KBM-7 (cell line): ENCODE measurements at places on chromosomes 2 and 18.

DNA sequence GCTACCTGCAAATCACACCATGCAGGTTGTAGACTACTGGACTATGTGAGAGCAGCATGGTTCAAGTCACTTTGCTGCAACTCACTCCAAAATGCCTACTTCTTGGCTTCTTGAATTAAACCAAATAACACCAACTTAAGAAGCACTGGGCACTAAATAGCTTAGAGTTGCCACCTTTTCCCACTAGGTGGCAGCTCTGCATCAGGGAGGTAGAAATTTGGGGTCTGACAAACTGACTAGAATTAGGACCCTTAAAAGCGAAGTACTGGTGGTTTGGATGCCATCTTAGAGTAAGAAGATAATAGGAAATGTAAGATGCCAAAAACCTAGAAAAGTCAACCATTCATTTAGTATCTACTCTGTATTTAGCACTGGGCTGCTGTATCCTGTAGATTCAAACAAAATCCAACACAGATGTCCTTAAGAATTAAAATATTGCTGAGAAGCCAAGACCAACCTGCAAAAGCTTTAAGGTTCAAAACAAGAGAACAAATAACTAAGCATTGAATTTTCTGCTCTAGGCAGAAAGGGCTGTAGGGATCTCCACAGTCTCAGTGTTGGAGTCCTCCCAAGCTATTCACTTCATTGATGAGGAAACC, 65.5 kb downstream of the CCBE1 start:
- DNase-seq: peak; percentile 40

DNA sequence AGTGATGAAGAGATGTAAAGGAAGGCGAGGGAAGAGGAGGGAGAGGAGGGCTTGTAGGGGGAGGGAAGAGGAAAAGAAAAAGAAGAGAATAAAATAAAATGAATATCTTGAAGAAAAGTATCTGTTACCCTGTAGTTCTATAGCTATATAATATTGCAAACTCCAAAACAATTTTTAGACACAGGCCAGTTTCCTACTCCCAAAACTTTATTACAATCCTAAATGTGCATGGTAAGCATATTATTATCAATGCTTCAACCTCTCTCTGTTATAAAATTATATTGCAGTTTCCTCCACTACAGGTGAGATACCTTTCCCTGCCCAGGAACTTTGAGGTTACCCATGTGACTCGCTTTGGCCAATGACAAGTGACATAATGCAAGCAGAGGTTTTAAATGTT, 1351.6 kb upstream of the NRXN1 start:
- no peak for DNase-seq

- no peak for DNase-seq
These were observed 767.0 kb downstream of the PLCL1 start for GRCh38 chr2:198571393-198571792.

- DNase-seq: no peak
These were observed 118.8 kb upstream of the CTDP1 start for GRCh38 chr18:79560861-79561210.

GRCh38 chr2:173109253-173110188, 33.9 kb downstream of the MAP3K20 start:
- DNase-seq: no peak

DNA sequence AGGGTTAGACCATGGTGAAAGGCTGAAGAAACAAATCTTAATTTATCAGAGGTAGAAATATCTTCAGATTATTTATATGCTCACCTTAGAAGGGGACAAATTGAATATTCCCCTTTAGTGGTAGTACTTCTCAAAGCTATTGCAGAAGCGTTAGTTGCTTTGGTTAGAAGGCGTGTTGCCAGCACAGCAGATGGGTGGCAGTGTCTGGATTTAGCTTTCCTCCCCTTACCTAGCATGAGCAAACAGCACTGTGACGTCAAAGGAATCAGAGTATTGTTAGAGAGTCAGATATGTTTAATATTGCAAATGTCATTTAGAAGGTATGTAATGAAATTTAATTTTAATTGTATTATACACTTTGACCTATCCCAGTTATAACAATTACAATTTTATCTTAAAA, 27.2 kb upstream of the GALR1 start:
- no peak for DNase-seq

DNA sequence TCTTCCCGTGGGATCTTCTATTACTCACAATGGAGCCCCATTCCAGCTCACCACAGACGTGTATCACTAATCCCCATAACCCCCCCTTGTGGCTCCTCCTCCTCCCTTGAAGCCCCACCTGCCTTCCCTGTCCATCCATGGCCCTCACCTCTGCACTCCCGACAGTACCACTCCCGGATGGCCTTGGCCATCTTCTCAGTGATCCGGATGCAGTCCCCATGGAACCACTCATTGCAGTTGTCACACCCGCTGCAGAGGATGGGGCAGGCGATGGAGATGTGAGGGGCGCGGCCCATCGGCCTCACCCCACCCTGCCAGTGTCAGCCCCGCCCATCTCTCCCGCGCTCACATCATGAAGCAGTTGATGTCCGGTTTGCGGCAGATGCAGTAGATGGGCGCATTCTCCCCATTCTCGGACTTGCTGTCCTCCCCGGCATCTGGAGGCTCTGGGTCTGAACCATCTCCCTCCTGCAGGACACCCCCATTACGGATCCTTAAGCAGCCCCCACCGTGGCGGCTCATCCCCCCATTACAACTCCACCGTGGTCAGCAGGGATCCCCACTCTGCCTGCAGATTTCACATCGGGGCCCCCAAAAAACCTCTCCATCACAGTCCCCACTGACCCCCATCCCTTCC, 983 bp downstream of the CXXC1 start:
- no peak for DNase-seq

- no peak for DNase-seq
These were observed 5.1 kb downstream of the DGUOK start for GRCh38 chr2:73931531-73932500.

DNA sequence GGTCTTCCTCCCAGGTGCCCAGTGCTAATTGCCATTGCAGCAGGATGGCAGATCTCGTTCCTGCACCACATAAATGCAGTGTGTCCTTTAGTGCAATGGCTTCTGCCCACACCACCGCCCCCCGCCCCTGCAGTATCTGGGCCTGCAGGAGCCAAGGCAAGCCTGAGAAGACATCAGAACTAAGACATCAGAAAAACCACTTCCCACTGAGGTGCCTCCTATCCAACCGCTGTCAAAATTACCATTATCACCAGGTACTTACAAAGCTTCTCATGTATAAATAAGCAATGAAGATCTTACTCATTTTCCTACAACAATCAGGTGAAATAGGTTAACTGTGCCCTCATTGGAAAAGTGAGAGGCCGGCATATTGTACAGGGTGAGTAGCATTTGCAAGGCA, 228.8 kb downstream of the FBXO15 start:
- no peak for DNase-seq

DNA sequence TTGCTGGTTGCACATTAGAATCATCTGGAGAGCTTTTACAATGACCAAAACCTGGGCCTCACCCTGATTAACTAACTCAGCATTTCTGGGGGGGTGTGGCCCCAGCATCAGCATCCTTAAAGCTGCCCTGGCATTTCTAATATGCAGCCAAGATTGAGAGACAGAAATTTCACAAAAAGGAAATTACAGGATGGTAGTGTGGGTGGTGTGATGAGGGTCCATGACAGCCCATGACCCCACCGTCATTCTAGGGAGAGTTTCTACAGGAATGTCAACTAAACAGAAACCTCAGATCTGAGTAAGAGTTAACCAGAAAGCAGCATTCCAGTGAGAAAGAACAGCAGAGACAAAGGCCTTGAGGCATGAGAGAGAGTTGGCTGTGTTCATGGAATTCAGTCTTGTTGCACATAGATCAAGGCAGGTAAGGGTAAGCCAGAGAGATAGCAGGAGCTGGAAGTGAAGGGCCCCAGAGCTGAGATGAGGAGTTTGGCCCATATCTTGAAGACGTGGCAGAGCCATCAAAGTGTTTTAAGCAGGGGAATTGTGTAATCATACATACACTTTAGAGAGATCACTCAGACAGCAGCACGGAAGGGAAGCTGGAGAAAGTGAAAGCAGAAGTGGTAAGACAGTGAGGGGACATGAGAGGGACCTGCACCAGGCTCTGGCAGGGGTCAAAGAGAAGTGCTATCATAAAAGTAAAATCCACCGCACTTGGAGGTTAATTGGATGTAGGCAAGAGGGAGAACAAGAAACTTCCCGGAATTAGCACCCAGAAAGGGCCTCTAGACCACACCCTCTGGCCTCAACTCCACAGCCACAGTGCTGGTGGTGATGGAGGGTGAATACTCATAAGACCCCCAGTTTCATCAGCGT, 7.8 kb upstream of the TRABD2A start:
- DNase-seq: peak; percentile 95

DNA sequence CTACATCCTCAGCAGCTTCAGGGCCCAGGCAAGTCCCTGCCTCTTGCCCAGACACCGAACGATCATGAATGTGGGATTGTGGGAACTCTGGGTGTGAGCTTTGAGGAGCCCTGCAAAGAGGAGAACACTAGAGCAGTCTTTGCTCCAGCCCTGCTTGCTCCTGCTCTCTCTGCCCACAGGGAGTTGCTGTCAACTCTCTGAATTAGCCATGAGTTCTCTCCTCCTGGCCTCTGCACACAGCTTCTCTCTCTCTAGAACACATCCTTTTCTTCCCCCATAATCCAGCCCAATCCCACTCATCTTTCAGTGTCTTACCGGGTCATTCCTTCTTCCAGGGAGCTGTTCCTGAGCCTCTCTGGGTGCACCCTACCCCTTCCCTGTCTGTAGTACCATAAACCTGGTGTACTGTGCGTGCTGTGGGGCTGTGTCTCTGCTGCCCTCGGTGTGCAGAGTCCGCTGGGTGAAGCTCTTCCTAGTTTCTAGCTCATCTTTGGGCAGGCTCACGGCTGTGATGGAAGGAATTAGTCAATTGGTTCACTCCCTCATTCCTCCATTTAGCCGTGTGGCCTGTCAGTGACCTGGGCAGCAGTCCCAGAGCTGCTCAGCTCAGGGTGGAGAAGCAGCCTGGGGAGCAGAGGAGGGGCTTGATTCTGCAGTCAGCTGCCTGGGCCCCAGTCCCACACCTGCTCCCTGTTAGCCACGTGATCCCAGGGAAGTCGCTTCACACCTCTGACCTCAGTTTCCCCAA, 132.9 kb upstream of the HDAC4 start:
- DNase-seq: no peak

DNA sequence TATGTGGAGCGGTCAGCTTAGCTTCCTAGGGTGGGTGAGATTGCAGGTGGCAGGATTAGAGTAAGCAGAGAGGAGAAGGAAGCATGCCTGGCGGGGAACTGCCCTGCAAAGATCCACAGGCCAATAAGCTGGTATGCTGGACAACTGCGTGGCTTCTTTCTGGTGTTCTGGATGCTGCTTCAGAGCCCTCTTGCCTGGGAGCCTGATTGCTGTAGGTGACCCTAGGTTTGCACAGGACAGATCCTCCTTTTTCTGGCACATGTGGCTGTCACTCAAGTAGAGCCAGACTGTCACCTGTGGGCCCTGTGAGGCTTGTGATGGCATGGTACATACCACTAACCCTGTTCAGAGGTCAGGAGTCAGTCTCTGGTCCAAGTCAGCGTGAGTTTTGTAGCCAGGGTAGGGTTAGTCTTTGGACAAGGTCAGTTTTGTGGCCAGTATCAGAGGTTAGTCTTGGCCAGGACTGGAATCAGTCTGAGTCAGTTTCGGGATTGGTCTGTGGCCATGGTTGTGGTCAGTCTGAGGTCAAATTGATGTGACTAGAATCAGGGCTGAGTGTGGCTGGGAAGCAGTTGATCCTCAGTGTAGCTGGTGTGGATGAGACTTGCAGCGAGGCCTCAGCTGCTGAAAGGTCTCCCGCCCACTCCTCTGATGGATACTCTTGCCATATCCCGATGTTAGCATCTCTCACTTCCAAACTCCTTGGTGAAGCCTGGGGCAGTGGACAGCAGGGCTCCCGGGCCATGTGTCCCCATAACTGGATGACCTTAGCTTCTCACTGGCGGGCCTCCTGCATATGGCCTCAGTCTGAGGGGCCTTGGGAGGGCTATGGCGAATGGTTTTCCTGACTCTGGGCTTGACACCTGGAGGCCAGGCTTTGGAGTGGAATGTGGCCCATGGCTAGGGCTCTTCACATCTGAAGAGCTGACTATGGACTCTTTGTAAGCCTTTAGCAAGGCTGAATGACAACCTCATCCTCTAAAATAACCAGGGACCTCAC, 260.5 kb downstream of the DYSF start:
- DNase-seq: no peak

GRCh38 chr18:7062811-7063210, 54.8 kb downstream of the LAMA1 start:
- no peak for DNase-seq

DNA sequence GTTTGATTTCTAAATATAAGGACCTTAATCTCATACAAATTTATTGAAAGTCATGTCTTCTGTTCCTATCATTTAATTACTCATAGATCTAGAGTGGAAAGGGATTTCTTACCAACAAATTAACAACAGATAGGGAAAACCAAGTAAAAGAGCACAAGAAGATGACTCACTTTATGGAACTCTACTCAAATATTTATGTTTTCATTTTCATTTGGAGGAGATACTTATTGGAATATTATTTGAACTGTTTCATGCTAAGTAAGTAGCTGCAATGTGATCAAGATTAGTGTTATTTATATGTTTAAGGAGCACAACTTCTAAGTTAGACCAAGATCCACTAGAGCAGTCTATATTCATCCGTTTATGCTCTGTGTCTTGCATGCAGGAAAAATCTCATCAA, 1.3 kb downstream of the NT5C1B start:
- DNase-seq: no peak

DNA sequence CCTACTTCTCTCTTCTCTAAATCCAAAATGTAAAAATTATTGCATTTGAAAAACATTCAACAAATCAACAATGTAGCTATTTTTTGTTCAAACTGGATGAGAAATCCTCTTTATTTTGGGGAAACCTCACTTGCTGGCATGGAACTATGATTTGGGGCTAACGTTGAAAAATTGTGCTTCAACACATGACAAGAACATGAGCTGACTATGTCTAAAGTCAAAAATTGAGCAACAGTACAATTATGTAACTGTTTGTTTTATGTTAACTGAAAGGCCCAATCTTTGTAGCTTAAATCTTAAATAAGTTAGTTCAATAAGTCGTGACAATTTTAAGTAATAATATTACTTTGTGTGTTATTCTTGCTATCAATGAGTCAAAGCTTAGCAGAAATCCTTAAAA, 67.3 kb downstream of the TMEFF2 start:
- DNase-seq: no peak
